ENCODE measurements at places on chromosomes 4 and X.

GRCh38 chrX:138982365-138982764 is 270.8 kb upstream of the FGF13 start:
- DNase-seq = no peak

- no peak for DNase-seq
Measured at GRCh38 chr4:73841243-73841925, 4.9 kb downstream of the CXCL6 start.

- no peak for DNase-seq
Measured at GRCh38 chr4:48653217-48654014, 126.7 kb downstream of the FRYL start.

DNA sequence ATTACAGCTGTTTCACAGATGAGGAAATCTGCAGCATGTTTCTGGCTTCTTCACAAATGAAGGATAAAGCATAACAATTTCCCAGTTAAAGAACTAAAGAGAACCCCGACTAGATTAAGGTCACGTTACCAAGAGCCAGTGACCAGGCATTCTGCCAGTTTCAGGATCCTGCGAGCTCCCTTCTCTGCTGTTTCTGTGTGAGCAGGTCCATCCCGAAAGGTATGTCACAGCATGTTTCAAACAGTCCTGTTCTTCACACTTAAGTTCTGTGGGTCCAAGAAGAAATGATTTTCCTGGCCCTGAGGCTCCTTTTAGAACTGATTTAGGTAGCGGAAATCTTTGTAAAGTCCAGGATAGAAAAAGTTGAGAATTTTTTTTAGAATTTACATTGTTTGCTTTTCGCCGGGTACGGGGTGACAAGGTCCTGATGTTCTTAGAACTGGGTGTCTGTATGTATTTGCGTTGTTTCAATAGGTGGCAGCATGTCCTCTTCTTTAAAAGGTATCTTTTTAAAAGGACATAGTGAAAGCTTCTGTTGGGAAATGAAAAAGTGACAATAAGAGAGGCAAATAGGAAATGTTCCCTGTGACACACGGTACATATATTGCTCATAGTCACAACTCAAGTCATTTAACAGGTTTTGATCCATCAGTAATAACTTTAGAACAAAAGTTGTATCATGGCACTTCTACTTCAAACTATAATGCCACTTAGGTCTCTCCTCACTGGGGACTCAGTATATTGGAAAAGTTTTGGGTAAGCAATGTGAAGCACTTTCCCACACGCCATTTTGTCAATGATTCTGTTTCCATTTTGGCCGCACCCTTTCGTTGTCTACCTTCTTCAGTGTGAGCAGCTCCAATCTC is 18.4 kb downstream of the IL21 start:
- DNase-seq = no peak

DNA sequence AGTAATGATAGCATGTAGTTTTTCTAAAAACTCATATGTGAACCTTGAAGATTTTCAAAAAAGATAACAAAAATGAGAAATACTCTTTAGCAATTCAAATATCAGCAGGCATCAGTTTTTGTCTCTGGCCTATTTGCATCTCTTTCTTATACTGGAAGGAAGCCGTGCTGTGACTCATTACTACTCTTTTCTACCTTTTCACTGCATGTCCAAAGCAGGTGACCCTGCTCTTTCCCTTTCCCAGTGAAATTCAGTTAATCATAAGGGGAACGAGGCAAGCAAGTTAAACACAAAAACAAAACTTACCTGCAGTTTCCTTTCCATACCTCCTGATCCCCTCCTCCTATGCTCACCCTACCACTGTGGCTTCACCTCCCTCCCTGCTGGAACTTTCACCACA is 9.3 kb downstream of the SPATA4 start:
- no peak for DNase-seq

DNA sequence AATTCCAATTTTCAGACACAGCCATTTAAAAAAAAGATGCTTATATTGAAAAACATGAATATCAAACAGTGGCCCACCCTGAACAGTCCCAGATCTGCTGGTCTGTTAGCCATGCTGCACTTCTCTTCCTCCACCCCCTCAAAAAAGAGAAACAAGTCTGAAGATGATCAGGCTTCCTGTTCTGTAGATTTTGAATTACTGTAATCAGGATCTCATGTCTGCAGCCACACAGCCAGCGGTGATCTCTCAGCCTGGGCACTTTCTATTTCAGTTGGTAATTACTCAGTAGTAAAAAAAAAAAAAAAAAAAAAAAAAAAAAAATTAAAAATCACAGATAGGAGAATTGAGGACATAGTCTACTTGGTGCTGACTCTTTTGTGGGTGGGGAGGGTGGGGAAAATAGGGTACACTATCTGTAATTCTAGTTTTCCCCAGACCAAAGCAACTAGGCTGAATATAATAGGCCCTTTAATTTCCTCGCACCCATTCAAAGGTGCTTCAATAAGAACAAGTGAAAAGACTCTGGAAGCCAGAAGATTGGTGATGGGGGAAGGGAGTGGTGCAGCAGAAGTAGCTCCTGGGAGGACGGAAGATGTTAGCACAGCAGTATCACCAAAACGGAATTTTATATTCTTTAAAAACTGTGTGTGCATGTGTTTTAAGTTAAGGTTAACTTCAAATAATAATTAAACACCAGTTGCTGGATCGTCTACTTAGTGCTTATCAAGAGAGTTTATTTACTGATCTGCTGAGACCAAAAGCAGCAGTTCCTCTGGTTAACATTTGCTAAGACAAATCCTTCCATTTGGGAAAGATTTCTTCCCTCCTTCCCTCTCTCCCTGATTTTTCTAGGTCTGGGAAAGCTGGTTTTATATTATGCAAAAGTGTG is 47.0 kb downstream of the SPRY1 start:
- no peak for DNase-seq

DNA sequence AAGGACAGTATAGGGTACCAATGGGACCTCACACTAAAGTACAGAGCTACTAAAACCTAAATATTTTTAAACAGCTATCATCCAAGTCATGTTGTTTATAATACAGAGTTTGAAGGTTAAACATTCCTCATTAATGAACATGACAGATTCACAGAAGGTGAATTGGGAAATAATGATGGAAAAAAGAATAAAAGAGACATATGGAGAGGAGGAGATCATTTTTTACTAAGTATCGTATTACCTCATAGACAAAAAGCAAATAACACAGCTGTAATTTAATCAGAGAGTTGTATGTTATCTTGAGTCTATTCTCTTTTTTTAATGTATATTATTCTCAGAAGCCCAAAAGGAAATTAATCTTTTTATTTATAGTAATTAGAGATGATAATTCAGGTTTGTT is 7.9 kb downstream of the PLK4 start:
- no peak for DNase-seq

GRCh38 chr4:23213198-23213597 is 520.5 kb downstream of the GBA3 start:
- no peak for DNase-seq

GRCh38 chr4:2977211-2978088 is 14.1 kb downstream of the GRK4 start:
- no peak for DNase-seq

DNA sequence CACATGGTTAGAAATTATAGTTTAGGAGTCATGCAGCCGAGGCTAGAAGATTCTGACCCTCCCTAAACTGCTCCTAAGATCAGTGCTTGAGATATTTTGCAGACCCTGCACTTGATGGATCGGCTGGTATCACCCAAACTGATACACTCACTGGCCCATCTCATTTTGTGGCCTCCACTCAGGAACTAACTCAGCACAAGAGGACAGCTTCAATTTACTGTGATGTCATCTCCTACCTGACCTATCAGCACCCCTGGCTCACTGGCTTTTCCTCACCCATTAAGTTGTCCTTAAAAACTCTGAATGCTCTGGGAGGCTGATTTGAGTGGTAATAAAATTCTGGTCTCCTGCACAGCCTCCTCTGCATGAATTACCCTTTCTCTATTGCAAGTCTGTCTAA is 450.9 kb downstream of the PCDH10 start:
- DNase-seq = no peak

Measured in NCI-H774 (cell line).